ENCODE measurements at places on chromosomes 1 and 21. TPM values are rescaled to one million over a fixed set of nuclear protein-coding genes. Genes with fewer than 3 reads are reported as not detected.

Gene VHLL
- not detected for total RNA-seq

Gene TNFSF4
- total RNA-seq: 2.0 TPM

Gene C1orf141
- total RNA-seq: not detected

Gene ASB17
- total RNA-seq: not detected

Gene AMIGO1
- 1.4 TPM for total RNA-seq

Gene CELA2B
- not detected for total RNA-seq

Gene FHAD1
- 0.31 TPM for total RNA-seq

Gene PLCH2
- not detected for total RNA-seq

All from cardiac ventricle fibroblast (primary cell).